ENCODE measurements at places on chromosomes 11 and 22. TPM values are rescaled to one million over a fixed set of nuclear protein-coding genes. Genes with fewer than 3 reads are reported as not detected.

TPH1 gene
- 0.24 TPM for total RNA-seq

ZFTA gene
- 42.6 TPM for total RNA-seq

DNA sequence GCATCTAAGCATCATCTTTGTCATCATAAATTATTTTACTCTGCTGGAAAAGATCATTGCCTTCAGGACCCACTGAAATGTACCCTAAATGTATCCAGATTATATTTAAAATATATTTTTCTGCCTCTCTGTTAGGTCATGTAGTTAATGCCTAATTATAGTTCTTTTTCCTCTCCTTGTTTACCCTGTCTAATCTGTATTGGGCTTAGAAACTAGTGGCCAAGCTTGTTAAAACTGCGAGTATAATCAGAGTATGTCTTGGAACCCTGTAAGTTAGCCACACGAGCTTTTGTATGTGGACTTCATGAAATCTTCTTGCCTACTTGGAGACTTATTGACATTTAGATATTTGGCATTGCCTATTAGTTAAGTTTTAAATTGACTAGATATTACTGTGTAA, 55.6 kb downstream of the ARFGAP2 start:
- no peak overlapping the region for H3K4me3 ChIP-seq
- H3K36me3 ChIP-seq: no peaks in the 10 kb centered on the region
- H3K4me1 ChIP-seq: no peaks in the 10 kb centered on the region
- no peak for DNase-seq

DNA sequence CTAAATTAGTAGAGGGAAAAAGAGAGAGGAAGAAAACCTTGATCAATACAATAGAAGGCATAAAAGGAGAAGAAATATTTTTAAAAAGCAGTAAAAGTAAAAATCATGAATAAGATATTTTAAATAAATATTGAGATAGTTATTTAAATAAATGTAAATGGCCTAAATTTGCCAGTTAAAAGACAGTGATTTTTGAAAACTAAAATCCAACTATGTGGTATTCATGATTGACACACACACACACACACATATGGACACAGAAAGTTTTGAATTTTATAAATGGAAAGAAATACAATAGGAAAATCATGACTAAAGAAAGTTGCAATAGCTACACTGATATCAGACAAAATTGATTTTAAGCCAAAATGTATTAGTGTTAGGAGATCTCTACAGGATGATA, 313.1 kb downstream of the TBC1D22A start:
- no peak overlapping the region for H3K4me3 ChIP-seq
- no peaks in the 10 kb centered on the region for H3K4me1 ChIP-seq
- H3K36me3 ChIP-seq: no peaks in the 10 kb centered on the region
- H3K27me3 ChIP-seq: no peaks in the 10 kb centered on the region
- no peak for DNase-seq
- no peak overlapping the region for H3K27ac ChIP-seq

DNA sequence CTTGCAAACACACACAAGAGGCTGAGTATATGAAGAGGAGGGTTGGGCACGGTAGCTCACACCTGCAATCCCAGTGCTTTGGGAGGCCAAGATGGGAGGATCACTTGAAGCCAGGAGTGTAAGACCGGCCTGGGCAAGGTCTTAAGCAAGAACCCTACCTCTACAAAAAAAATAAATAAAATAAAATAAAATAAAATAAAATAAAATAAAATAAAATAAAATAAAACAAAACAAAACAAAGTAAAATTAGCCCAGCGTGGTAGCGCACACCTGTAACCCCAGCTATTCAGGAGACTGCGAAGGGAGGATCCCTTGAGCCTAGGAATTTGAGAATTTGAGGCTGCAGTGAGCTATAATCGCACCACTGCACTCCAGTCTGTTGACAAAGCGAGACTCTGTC, 337.9 kb downstream of the SHANK2 start:
- peaks cover 34% of the 10 kb centered on the region for H3K4me1 ChIP-seq
- no peak for DNase-seq
- H3K36me3 ChIP-seq: no peaks in the 10 kb centered on the region
- peak overlapping the region; percentile 56 for H3K27ac ChIP-seq
- no peak overlapping the region for H3K4me3 ChIP-seq

DNA sequence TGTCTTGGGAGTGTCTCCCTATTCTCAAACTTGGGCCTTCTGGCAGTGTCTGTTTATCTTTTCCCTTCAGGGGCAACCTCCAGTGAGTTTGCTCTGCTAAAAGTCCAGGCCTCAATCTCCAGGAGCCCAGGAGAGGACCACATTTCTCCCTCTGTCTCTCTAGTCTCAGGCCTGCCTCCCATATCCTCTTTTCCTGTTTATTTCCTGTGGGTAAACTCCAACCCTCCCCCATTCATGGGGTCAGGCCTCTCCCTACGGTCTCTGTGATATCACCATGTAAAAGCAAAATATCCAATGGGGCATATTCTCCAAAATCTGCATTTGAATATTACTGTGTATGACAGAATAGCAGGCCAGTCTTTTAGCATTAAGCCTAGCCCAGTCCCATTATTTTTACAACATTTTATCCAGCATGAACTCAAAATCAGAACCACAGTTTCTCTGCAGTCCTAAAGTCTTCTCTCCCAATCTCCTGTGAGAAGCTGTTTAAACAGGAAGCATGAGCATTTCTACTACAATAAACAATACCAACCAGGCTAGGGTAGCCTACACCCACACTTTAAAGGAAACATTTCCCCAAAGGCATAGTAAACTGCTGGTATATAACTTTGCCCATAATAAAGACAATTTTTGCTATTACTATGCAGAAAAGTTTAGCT, 18.0 kb upstream of the TMEM135 start:
- no peaks in the 10 kb centered on the region for H3K27me3 ChIP-seq
- H3K4me3 ChIP-seq: no peak overlapping the region
- no peak overlapping the region for H3K27ac ChIP-seq
- no peak for DNase-seq

GRCh38 chr11:122505304-122506006, 150.1 kb upstream of the UBASH3B start:
- no peak overlapping the region for H3K4me3 ChIP-seq
- H3K27me3 ChIP-seq: no peaks in the 10 kb centered on the region
- H3K27ac ChIP-seq: no peak overlapping the region
- H3K4me1 ChIP-seq: peaks cover 7% of the 10 kb centered on the region

DNA sequence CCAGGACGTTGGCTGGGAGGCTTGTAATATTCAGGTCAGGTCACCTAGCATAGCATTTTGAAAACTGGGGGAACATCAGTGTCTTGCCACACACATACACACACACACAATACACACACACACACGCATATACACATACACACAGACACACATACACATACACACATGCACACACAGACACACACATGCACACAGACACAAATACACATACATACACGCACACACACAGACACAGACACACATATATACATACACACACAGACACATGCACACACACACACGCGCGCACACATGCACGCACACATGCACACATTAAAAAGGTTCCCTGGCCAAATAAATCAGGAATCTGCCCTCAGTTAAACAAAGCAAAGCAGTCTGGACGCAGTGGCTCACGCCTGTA, 12.5 kb downstream of the MYBPC3 start:
- no peak overlapping the region for H3K4me3 ChIP-seq
- H3K36me3 ChIP-seq: no peaks in the 10 kb centered on the region
- no peak for DNase-seq
- H3K27me3 ChIP-seq: no peaks in the 10 kb centered on the region

DNA sequence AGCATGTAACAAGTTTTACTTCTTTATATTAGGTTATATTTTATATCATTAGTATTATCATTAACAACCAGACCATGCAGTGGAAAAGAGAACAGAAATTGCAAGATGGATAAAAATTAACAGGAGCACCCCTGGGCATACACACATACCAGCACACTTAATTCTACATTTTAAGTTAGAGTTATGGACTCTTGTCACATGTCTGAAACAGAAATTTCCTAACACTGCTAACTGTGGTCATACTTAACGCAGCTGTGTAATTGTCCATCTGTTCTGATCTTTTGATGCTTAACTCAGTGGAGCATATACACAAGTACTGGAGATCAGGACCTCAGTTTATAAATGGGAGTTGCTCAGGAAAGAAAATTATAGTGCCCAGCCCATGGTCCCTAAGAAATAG, 358 bp downstream of the OR52H1 start:
- H3K36me3 ChIP-seq: no peaks in the 10 kb centered on the region
- H3K27ac ChIP-seq: no peak overlapping the region

DNA sequence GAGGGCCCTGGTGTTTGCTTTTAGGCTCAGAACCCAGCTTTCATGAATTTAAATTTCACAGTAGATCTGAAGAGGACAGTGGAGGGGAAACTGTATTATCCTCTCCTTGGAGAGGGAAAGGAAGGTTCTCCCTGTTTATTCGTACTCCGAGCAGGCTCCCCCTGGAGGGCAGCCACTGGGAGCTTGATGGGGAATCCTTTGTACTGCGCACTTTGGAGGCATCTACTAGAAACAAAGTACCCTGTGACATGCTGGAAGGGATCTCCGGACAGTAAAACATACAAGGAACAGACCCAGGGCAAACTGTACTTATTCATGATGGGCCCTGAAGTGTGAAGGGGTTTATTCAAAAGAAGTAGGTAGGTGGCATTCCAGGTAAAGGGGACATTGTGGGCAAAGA, 27.2 kb downstream of the NAV2 start:
- no peaks in the 10 kb centered on the region for H3K36me3 ChIP-seq
- peaks cover 16% of the 10 kb centered on the region for H3K4me1 ChIP-seq
- DNase-seq: peak; percentile 66
- H3K27me3 ChIP-seq: no peaks in the 10 kb centered on the region

DNA sequence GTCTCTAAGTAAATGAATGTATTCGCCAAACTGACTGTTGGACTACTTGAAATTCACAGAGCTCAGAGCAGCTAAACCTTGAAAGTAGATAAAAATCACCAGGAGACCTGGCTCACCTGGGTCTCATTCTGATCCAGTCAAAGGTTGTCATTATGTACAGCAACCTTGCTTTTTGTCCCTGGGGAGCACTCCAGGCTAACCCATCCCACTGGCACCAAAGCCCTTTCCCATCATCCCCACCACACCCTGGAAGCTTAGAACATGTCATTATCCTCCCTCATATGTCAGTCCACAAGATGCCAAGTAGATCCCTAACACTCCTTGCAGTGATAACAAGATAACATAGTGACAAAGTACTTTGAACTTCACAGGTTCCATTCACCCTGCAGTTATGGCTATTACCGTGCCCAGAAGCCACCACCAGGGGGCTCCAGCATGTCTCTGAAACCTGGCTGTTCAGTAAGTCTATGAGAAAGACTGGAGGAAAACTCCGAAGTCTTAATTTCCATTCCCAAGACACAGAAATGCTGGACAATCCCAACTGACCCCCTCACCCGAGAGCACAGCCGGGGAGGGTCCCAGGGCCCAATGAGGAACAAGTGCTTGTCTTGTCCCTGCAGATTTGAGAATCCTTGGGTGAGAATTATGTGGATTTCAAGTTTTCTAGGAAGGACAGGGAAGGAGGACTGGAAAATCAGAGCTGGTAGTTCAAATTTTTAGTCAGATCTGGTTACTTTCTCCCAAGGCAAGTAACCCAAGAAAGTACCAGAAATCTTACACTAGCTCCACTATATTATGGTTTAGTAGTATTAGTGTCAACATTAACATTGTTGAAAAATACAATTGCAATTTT, 43.0 kb upstream of the USP47 start:
- H3K27ac ChIP-seq: no peak overlapping the region
- H3K27me3 ChIP-seq: peaks cover 14% of the 10 kb centered on the region
- H3K4me1 ChIP-seq: no peaks in the 10 kb centered on the region
- no peak overlapping the region for H3K4me3 ChIP-seq
- no peaks in the 10 kb centered on the region for H3K36me3 ChIP-seq
- DNase-seq: peak; percentile 66

DNA sequence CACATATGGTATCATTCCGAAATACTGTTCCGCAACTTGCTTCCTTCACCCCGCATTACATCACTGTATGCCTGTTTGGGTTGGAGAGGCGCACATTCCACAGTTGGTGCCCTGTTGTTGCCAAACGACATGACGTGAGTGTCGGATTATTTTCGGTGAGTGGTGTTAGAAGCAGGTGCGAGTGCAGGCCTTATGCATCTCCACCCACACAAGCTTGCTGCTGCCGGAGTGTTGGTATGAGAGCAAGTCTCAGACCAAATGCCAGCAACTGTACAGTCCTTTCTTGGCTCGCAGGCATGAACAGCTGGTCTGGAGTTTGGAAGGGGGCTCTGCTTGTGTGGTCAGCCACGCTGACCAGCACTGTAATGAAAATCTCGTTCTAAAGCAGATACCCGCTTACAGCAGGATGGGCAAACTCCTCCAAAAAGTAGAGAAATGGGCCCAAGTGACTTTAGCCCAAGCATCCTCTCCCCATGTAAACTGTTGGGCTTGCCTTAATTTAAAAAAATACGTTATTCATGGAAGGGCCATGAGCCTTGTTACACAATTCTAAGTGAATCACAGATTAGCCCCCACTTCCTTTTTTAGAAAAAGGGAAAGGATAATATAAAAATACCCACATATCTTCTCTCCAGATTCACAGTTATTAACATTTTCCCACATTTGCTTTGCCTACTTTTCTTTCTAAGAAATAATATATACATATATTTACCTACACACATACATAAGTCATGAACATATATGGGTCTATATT, 48.7 kb upstream of the OR9Q1 start:
- H3K4me3 ChIP-seq: no peak overlapping the region
- no peak for DNase-seq
- H3K4me1 ChIP-seq: peaks cover 12% of the 10 kb centered on the region

DNA sequence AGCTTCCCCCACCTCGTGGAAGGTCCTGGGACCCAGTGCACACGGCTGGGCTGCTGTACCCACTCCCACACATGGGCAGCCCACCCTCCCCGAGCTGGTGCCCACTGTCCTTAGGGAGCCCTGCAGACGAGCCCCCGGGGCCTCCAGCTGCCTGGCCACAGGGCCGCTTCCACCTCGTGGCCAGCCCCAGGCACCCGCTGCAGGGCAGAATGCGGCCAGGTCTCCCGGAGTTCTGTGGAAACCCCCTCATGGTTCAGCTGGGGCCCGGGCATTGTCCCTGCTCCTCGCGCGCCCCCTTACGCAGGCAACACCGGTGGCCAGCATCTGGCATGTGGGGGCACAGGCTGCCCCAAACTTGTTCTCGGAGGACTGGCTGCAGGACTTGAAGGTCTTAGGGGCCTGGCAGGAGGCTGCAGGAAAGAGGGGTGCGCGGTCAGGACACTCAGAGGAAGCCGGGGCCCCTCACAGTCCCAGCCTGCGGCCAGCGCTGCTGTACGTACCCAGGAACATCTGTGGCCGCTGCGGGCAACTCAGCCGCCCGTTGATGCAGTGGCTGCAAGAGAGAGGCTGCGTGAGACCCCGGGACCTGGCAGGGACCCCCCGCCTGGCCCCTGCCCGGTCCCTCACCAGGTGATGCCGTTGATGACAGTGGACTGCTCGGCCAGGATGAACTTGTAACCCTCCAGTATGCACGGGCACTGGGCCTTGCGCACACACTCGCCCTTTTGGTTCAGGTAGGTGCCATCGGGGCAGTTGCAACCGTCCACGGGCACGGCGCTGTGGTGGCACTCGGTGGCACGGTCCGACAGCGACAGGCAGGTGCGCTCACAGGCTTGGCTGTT, 9.7 kb downstream of the MUC6 start:
- no peak for DNase-seq
- no peaks in the 10 kb centered on the region for H3K4me1 ChIP-seq
- H3K27ac ChIP-seq: no peak overlapping the region
- H3K4me3 ChIP-seq: no peak overlapping the region
- H3K36me3 ChIP-seq: no peaks in the 10 kb centered on the region

Data from neural progenitor cell (in vitro differentiated cells).